ENCODE measurements at places on chromosomes 3 and 15.

- DNase-seq, result no peak
These were observed 866 bp upstream of the CD276 start for GRCh38 chr15:73683257-73683776.

DNA sequence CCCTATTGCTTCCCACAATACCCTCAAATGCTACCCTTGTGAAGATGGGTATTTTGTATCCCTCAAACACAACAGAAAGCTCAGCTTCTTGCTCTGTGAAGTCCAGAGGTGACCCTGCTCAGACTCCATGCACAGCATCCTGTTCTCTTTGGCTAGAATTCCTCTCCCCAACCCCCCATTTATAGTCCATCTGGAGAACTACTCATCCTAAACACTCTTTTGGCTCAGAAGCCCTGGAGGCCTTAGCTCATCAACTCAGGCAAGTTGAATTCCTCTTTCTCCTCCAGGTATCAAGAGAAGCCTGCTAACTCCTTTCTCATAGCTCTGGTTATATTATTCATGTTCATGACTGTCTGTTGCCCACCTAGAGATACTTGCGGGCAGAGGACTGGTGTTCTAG is 18.3 kb upstream of the GASK1A start:
- no peak for DNase-seq

DNA sequence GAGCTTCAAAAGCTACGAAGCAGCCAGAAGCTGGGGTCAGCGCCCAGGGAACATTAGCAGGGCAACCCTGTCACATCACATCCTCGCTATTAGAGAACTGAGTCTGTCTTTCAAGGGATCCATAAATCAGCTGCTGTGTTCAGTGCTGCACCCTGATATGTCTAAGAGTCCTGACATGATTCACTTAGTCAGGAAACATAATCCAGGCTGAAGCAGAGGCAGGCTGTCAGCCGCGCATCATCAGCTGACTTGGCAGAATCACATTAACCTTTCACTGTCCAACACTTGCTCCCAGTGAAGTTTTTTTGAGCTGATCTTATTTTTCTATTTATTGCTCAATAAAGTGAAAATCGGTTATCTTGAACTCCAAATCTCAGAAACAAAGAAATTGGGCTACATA is 23.5 kb downstream of the MYH15 start:
- no peak for DNase-seq

DNA sequence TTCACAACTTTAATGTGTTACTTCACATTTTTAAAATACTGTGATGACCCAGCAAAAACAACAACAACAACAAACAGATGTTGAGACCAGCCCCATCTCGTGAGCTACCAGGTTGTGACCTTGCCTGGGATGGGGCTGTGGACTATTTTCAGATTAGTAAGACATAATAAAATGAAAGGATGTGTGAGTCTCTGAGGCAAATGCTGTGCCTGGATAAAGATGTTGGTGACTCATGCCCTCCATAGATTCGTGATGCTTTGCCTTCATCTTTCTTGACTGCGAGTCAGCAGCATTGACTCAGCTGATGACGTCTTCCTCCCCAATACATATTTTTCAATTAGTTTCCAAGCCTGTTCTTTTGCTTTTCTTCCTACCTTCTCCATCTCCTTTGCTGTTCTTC is 453.0 kb upstream of the CFAP20DC start:
- peak; percentile 33 for DNase-seq

DNA sequence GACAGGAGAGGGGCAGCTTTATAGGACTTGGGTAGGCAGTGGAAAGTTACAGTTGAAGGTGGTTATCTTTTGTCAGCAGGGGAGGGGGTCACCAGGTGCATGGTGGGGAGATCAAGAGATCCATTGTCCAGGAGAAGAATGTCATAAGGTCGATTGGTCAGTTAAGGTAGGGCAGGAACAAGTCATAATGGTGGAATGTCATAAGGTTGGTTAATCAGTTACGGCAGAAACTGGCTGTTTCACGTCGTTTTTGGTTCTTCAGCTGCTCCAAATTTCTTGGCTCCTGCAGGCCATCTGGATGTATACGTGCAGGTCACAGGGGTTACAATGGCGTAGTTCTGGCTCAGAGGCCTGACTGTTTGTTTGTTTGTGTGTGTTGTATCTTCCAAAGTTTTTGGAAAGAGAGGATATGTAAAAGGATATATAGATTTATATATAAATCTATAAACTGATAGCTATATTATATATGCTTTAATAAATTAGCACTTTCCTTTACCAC is 565.1 kb downstream of the ZNF385D start:
- DNase-seq, result no peak

DNA sequence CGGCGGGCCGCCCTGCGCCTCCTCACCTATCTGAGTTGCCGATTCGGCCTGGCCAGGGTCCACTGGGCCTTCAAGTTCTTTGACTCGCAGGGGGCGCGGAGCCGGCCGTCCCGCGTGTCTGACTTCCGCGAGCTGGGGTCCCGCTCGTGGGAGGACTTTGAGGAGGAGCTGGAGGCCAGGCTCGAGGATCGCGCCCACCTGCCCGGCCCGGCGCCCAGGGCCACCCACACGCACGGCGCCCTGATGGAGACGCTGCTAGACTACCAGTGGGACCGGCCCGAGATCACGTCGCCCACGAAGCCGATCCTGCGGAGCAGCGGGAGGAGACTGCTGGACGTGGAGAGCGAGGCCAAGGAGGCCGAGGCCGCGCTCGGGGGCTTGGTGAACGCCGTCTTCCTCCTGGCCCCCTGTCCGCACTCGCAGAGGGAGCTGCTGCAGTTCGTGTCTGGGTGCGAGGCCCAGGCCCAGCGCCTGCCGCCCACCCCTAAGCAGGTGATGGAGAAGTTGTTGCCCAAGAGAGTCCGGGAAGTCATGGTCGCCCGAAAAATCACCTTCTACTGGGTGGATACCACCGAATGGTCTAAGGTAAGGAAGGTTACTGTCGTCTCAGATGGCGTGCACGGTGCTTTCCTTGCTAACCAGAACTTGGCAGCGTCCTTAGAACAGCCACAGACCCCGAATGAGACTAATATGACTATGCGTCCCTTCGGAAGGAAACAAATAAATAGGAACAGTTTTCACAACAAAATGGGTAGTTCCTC is 567 bp downstream of the TICRR start:
- DNase-seq, result no peak

- DNase-seq, result no peak
These were observed 187.1 kb downstream of the RAP2B start for GRCh38 chr3:153349108-153349499.

Measured in H54 (cell line).